Nephron progenitor cell (in vitro differentiated cells): ENCODE measurements at places on chromosomes 6 and 20.

DNA sequence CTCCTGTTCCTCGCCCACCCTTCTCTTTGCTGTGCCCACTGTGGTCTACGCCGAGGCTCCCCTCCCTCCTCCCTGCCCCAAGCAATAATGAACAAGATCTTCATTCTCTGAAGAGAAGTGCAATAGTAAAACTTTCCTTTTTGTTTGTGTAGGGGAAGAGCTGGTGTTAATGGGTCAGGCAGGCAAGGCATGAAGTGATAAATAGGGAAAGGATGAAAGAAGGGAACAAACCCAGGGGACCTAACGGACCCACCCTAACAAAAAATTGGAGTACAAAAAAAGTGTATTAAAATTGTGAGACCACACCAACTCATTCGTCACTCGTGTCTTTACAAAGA lies 66.9 kb downstream of the ZBTB2 start:
- peaks cover 63% of the 10 kb centered on the region for H3K36me3 ChIP-seq
- peaks cover 49% of the 10 kb centered on the region for H3K4me1 ChIP-seq
- DNase-seq = no peak
- peaks cover 3% of the 10 kb centered on the region for H3K27me3 ChIP-seq
- H3K4me3 ChIP-seq = peak overlapping the region; percentile 49
- H3K27ac ChIP-seq = no peak overlapping the region

DNA sequence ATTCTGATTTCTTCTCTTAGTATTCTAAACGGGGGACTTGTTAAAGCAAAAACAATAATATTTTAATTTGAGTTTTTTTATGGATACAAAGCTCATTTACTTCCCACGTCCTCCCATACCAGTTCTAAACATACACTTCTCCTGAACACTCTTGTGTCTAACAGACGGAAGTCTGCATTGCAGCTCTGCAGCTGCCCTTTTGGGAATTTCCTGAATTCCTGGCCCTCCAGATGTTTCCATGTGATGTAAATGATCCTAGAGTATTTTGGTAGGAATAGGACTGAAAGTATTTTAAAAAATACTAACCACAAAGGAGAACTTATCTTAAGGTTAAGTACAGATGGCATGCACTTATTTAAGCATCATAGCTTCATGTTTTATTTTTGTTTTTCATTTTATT lies 886.7 kb downstream of the TBC1D32 start:
- H3K36me3 ChIP-seq = no peaks in the 10 kb centered on the region
- peaks cover 6% of the 10 kb centered on the region for H3K4me1 ChIP-seq
- H3K4me3 ChIP-seq = no peak overlapping the region
- no peak overlapping the region for H3K27ac ChIP-seq

GRCh38 chr20:57091748-57092111 lies 174.7 kb downstream of the BMP7 start:
- no peak overlapping the region for H3K4me3 ChIP-seq
- H3K27ac ChIP-seq = no peak overlapping the region
- peaks cover 46% of the 10 kb centered on the region for H3K4me1 ChIP-seq
- peaks cover 15% of the 10 kb centered on the region for H3K27me3 ChIP-seq
- no peak for DNase-seq

DNA sequence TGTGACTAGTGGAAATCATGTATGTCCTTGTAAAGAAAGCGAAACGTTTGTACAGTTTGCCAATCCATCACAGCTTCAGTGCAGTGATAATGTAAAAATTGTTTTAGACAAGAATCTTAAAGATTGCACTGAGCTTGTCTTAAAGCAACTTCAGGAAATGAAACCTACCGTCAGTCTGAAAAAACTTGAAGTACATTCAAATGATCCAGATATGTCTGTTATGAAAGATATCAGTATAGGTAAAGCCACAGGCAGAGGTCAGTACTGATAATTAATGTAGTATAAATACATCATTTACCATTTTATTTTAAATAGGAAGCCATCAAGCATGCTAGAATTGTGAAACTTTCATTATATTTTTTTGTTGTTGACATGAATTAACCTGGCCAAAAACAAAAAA lies 60.9 kb upstream of the SMIM8 start:
- H3K36me3 ChIP-seq = peaks cover 77% of the 10 kb centered on the region
- no peak overlapping the region for H3K27ac ChIP-seq
- no peaks in the 10 kb centered on the region for H3K27me3 ChIP-seq
- no peak for DNase-seq
- H3K4me3 ChIP-seq = no peak overlapping the region

- H3K27me3 ChIP-seq = no peaks in the 10 kb centered on the region
- no peak overlapping the region for H3K4me3 ChIP-seq
- H3K27ac ChIP-seq = no peak overlapping the region
- no peaks in the 10 kb centered on the region for H3K36me3 ChIP-seq
Observed at GRCh38 chr6:20699402-20699801, 165.1 kb downstream of the CDKAL1 start.

GRCh38 chr6:6646859-6647258 lies 58.3 kb downstream of the LY86 start:
- no peak overlapping the region for H3K27ac ChIP-seq
- peaks cover 5% of the 10 kb centered on the region for H3K27me3 ChIP-seq
- H3K4me3 ChIP-seq = no peak overlapping the region
- no peaks in the 10 kb centered on the region for H3K4me1 ChIP-seq

GRCh38 chr6:42446370-42446769 lies 5.4 kb downstream of the TRERF1 start:
- H3K27me3 ChIP-seq = peaks cover 72% of the 10 kb centered on the region
- DNase-seq = no peak
- no peak overlapping the region for H3K4me3 ChIP-seq

DNA sequence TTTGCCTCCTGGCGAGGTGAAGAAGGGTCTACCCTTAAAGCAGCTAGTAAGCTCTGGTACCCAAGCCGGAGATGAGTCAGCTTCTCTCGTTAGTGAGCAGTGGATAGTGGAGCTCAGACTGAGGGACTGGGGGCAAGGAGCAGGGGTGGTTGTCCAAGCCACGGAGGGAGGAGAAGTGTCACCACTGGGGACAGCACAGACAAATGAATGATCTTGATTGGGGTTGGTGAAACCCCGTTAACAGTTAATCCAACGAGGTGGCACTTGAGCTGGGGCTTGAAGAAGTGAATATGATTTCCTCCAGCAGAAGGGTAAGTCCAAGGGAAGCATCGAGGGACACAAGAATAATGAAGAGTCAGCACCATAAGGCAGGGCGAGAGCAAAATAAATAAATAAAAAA lies 43.0 kb downstream of the JARID2 start:
- peaks cover 29% of the 10 kb centered on the region for H3K4me1 ChIP-seq
- no peak for DNase-seq
- no peak overlapping the region for H3K4me3 ChIP-seq
- H3K36me3 ChIP-seq = peaks cover 64% of the 10 kb centered on the region
- no peaks in the 10 kb centered on the region for H3K27me3 ChIP-seq

DNA sequence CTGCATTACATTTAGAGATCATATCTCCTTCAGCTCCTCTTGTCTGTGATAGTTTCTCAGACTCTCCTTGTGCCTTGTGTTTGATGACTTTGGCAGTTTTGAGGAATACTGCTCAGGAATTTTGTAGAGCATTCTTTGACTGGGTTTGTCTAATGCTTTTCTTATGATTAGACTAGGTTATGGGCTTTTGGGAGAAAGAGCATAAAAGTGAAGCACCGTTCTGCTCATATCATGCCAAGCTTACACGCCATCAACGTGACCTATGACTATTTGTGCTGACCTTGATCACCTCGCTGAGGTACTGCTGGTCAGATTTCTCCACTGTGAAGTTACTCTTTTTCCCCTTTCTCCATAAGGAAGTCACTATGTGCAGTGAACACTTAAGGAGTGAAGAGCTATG lies 256.0 kb downstream of the LY86 start:
- H3K36me3 ChIP-seq = peaks cover 11% of the 10 kb centered on the region
- H3K27me3 ChIP-seq = peaks cover 16% of the 10 kb centered on the region
- DNase-seq = no peak
